ENCODE measurements at places on chromosomes 1 and 21. TPM values are rescaled to one million over a fixed set of nuclear protein-coding genes. Genes with fewer than 3 reads are reported as not detected.

The RGS16 gene
- total RNA-seq, result 0.40 TPM

The CYP4A22 gene
- total RNA-seq, result not detected

DNA sequence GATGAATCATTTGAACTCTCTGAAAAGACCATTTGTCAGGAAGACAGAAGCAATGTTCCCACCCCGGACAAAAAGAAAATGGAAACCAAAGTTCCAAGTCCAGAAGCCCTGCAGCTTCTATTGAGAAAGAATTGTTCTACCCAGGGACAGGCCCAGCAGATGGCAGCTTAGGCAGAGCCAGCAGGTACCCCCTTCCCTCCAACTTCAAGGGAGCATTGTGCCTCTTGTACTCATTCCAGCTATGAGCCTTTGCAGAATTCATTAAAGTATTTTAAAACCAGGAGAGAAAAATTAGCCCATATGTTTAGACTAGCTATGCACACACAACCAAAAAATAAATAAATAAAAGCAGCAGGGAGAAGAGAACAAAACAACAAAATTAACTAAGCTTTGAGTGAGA, 85.2 kb upstream of the KCND3 start:
- no peaks in the 10 kb centered on the region for H3K27me3 ChIP-seq
- H3K4me3 ChIP-seq, result no peak overlapping the region
- DNase-seq, result no peak
- H3K4me1 ChIP-seq, result no peaks in the 10 kb centered on the region

GRCh38 chr1:41631154-41631553, 146.7 kb upstream of the EDN2 start:
- H3K27ac ChIP-seq, result no peak overlapping the region
- H3K36me3 ChIP-seq, result no peaks in the 10 kb centered on the region
- no peak for DNase-seq
- H3K4me3 ChIP-seq, result no peak overlapping the region
- no peaks in the 10 kb centered on the region for H3K27me3 ChIP-seq
- no peaks in the 10 kb centered on the region for H3K4me1 ChIP-seq

GRCh38 chr1:172682812-172683211, 23.9 kb downstream of the FASLG start:
- H3K36me3 ChIP-seq, result no peaks in the 10 kb centered on the region
- DNase-seq, result no peak
- no peaks in the 10 kb centered on the region for H3K4me1 ChIP-seq
- no peak overlapping the region for H3K4me3 ChIP-seq
- no peak overlapping the region for H3K27ac ChIP-seq

All from Peyer's patch (tissue), 4 donors.